HFF-Myc (cell line): ENCODE measurements at places on chromosomes 11 and 22.

- DNase-seq: no peak
These were observed 2.9 kb upstream of the CAPN5 start for GRCh38 chr11:77063861-77064260.

DNA sequence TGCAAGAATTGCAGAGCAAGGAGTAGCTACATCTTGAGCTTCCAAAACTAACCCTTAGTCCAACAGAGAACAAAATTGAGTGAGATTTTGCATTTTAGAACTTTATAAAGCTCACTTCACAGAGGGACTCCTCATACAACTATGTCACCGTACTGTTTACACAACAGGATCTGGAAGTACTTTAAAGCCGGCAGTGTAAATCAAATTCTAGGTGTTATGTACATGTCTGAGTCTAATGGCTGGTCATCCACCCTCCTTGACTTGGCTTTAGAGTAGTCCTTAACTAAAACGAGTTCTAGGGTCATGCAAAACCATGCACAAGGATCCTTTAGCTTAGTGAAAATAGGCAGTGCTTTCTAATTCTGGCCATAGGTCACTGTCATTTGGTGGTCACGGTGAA lies 23.5 kb downstream of the IRAG1 start:
- no peak for DNase-seq

GRCh38 chr11:67539550-67539949 lies 16.3 kb upstream of the CABP2 start:
- DNase-seq: no peak

DNA sequence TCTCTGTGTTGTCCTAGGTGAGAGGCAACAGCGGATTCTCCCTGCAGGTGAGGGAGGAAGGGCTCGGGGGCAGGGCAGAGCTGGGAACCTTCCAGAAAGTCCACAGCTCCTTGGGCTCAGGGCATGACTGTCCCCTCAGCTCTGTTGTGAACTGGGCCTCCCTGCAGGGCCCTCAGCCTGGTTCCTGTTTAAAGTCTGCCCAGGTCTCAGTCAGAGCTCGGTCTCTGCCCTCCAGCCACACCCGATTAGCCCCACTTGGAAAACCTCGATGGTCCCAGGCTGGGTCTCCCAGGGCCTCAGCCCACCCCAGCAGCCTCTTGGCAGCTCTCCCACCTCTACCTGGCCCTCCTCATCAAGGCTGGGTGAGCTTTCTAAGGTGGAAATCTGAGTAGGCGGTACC lies 65.3 kb upstream of the SLC22A12 start:
- DNase-seq: no peak

DNA sequence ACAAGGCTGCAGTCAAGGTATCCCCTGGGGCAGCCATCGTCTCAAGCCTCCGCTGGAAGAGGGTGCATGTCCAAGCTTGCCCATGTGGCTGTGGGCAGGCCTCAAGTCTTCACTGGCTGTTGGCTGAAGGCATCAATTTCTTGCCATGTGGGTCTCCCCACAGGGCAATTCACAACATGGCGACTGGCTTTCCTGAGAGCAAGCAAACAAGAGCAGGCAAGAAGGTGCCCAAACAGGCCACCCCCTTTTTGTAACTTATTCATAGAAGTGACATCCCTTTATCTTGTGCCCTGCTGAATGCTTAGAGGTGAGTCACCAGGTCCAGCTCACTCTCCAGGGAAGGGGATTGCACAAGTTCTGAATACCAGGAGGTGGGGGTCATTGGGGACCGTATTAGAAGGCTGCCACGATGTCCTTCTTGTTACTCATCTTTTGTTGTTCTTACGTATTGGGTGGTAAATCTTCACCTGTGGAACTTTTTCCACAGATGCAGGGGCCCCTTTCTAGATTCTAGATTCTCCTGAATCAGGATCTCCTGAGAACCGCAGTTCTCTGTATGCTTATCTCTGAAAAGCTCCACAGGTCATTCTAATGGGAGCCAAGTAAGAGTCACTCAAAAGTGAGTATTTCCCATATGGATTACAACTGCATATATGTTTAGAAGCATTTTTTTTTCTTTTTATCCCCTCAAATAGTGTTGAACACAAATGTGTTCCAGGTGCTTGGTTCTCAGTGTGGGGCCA lies 44.2 kb upstream of the MICAL2 start:
- DNase-seq: peak; percentile 67

DNA sequence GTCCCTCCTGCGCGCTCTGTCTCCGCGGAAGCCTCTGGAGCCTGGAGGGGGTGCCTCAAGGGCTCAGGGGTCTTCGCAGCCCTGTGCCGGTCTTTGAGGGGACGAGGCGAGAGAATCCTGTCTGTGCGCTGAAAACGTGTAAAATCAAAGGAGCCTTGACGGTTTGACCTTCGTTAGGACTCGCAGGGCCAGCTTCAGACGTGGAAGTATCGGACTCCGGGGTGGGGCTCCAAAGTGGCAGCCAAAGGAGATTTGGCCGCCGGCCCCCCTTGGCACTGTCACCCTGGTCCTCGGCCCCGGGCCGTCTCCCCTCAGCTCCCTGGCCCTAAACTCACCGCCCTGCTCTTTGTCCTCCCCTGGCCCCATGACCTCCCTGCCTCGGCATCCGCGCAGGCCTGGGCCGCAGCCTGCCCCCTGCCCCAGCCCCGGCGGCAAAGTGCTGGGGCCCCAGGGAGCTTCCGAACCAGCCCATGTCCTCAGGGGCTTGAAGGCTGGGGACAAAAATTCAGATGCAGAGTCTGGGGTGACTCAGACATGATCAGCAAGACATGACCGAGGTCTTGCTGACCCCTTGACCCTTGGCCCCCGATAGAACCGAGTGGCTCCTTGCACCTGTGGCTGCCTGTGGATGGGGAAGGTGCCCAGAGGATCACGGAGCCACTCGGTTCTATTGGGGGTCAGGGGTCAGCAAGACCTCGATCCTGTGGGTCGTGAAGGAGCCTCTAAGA lies 6.9 kb upstream of the PHRF1 start:
- DNase-seq: no peak

DNA sequence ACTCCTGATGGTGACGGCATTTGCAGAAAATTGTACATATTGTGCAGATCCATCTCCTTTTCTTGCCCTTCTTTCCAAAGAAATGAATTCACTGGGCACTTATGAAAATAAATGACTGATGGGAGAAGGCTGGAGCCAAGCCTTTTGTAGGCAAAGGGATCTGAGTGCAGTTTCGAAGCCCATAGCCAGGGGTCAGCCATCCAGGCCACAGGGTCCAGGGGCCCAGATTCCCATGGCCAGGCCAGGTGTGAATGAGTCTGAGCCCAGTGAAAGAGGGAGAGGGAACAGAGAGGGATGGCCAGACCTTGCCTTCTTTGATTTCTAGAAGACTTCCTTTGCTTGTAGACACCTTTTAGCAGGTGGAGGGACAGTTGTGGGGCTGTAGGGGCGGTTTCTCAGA lies 209.1 kb downstream of the KIRREL3 start:
- DNase-seq: no peak
